ENCODE measurements at places on chromosomes 2 and 18.

- DNase-seq, result no peak
Measured at GRCh38 chr2:66994654-66995053, 402.5 kb upstream of the ETAA1 start.

DNA sequence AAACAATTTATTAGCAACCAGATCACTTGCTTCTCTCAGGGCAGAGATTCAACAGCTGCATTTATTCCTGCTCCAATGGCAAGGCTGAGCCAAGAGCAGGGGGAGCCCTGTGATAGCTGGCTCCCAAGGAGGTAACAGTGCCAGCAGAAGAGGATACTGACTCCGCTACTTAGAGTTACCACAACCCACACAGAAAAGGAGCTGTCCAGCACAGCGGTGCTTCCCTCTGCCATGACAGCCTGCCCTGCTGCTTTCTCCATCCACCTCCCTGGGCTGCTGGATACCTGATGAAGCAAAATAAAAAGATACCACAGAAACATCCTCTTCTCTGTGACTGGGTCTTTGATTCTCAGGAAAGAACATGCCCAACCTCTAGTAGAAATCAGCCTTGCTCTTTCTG is 467.2 kb downstream of the LRRTM4 start:
- no peak for DNase-seq

GRCh38 chr2:211741966-211742365 is 796.6 kb downstream of the ERBB4 start:
- DNase-seq, result no peak

DNA sequence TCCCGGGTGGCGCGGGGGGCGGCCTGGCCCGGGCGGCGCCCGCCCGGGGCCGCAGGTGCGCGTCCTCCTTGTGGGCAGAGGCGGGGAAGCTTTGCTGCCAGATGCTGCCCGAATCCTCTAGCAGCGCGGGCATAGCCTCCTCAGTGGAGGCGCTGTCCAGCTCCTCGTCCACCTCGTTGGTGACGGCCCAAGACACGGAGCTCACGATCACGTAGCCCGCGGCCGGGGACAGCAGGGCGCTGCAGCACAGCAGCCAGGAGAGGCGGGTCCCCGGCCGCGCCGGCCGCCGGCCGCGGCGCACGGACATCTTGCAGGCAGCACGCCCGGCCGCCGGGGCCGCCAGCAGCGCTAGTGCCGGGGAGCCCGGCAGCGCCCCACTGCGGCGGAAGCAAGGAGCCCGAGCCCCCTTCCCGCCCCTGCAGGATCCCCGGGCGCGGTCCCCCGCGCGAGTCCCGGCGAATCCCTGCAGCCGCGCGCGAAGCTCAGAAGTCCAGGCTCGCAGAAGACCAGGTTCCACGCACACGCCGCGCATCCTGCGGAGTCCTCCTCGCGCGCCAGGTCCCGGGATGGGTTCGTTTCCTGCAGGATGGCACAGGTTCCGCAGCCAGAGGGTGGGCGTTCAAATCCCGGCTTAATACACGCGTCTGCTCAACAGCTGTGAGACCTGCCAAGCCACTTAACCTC is at the start of gene CREG2:
CREG2 (minus strand) TSS at position 353 of the 684 bp plus-strand sequence; CDS start at position 307, 46 bp downstream.
- DNase-seq, result peak; percentile 69

- DNase-seq, result no peak
Measured at GRCh38 chr2:18403921-18404522, 156.4 kb downstream of the RDH14 start.

DNA sequence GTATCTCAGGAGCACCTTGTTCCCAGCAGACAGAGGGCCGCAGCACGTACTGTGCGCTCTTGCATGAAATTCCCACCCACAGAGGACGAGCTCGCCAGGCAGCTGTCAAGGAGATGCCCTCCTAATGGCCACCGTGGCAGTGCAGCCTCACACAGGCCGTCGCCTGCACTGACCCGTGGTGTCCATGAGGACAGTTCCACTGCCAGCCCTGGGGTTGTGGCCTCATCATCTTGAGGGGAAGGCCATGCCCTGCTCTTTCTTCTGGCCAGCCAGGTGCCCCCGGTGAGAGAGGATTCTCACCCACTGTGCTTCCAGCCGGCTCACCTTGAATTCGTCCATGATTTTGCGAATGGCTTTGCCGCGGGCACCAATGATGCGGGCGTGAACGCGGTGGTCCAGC is 42.0 kb downstream of the ANO7 start:
- no peak for DNase-seq

DNA sequence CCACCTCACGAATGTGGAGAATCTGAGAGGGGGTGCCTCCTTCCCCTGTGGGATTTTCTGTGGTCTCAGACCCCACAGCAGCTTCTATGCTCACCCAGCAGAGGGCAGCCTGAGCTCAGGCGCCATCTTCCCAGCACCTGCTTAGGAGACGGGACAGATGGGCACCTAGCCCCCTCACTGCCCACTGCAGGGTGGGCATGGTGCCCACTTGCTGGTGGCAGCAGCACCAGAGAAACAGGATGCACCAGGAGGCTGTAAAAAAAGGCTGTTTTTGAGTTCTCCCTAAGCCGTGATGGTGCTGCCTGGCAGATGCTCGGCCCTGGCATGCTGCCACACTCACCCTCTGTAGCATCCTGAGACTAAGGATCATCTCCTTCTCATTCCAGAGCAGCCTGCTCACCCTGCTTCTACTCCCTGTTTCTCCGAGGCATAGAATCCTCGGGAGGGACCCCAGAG is 19.1 kb upstream of the SLC20A1 start:
- DNase-seq, result peak; percentile 75

DNA sequence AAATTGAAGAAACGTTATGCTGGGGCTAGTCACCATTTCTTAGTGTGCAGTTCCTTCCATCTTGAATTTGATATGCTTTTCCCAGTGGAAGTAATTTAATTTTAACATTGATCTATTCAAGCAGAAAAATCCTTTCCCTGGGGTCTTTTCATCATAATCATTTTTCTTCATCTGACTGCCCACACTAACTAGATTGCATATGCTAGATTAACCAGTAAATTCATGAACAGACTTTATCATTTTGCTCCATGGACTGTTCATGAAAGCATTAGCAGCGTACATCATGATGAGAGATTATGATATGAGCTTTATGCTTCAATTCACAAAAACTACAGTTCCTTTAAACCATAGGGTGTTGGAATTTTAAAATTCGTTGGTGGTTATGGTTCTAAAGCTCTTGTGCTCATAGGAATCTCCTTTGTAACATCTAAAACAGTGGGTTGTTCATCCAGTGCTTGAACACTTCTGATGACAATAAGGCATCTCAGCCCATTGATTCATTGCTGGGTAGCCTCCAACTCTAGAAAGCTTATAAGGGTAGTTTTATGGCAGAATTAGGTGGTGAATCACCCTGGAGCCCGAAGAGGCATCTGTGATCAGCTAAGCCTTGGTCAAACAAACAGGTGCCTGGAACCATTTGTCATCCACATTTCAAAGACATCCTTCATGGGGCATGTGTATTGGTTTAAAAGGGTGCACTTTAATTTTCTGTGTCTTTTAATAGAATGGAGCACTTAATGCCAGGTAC is 77.2 kb upstream of the NDUFV2 start:
- DNase-seq, result no peak

DNA sequence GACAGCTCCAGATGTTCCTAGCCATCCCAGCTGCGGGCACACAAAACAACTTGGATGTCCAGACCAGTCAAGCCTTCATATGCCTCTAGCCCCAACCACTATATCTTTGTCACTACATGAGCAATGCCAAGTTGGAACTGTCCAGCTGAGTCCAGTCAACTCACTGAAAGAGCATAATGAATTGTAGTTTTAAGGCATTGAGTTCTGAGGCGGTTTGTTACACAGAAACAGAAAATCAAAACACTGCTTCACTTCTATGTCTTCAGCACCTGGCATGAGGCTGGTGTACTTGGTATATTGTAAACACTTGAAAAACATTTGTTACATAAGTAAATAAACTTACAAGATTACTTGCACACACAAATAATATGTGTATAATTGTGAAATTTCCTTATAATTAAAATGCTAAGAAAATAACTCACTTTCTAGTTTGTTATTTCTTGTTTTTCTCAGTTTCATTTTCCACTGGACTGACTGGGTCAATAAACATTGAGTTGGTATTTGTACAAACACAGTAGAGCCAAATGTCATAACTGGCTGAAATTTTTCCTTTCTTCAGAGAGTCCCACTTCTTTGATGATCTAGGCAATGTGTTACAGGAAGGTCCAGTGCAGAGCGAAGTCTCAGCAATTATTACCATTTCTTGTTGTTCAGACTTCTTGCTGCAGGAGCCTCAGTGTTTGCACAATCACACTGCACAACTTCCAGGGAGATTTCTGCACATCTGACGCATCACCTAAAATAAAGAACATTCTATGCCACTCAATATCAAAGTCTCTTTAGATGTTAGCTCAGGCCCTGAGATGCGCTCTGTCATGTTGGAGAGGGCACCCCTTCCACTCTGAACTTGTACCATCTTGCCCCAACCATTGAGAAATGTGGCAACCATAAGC is 38.2 kb upstream of the DPP4 start:
- DNase-seq, result no peak

- no peak for DNase-seq
Measured at GRCh38 chr18:50231621-50232020, 34.7 kb downstream of the CFAP53 start.

DNA sequence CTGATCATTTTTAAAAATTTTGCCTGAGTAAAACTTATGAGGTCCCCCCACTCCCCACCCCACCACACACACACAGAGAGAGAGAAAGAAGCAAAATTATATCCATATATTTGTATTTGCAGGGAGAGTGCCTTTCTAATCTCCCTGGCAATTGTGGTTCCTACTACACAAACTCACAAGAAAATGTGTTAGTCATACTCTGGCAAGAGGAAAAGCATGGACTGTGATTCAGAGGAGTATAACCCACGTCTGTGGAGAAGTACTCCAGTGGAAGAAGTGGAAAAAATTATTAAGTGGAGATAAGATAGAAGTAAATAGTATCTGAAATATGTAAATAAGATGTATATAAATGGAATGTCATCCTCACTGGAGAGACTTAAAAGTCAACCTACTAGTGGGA is 114.0 kb downstream of the DSEL start:
- DNase-seq, result no peak

GRCh38 chr2:206176121-206176520 is 16.4 kb downstream of the EEF1B2 start:
- DNase-seq, result no peak

DNA sequence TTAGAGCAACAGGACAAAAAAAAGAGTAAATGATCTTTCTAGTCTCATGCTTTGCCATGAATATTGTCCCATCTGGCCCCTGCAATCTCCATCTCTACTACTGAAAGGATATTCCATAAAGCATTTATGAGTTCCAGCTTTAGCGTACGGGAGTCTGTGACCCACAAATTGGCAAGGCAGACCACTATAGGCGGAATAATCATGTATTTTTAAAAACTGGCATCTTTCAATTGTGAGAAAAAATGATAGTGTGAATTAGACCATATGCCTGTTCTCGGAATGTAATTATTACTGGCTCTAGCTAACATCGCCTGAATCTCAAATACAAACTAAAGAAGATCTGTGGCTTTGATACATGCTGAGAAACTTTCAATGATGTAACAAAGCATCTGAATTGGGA is 738.1 kb upstream of the NXPH2 start:
- no peak for DNase-seq

GRCh38 chr2:121911036-121911435 is 155.6 kb downstream of the TSN start:
- no peak for DNase-seq

GRCh38 chr2:130835766-130836015 is 1.0 kb upstream of the ARHGEF4 start:
- DNase-seq, result no peak

DNA sequence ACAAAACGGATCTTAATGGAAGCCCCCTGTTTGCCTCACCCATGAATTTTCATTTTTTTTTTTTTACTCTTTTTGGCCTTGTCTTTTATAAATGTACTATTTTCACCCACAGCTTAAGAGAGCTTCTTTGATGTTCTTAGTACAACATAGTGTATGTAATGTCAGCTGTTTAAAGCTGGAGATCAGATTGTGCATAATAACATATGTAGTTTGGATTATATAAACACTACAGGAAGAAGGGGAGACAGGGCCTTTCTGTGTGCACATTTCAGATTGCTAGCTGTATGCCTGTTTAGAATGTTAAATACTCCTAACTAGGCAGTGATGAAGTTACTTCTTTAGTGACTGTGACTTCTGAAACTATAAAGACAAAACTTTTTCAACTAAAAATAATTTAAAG is 2.1 kb upstream of the TANC1 start:
- DNase-seq, result no peak

DNA sequence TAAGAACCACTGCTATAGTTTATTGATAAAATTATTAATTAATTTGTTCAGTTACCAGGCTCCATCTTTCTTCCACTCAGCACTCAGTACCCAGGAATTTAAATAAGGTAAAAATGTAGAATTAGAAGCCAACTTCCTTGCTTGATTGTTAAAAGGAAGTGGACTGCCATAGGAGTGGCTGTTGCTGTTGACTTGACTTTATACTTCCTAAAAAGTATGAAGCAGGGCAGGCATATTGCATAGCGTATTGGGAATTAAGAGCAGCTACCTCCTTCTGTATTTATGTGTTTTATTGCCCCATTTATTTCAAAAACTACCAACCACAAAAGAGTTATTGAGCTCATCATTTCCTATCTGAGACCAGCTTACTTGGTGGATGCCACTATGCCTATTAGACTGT is 27.9 kb downstream of the PSMD1 start:
- DNase-seq, result no peak

DNA sequence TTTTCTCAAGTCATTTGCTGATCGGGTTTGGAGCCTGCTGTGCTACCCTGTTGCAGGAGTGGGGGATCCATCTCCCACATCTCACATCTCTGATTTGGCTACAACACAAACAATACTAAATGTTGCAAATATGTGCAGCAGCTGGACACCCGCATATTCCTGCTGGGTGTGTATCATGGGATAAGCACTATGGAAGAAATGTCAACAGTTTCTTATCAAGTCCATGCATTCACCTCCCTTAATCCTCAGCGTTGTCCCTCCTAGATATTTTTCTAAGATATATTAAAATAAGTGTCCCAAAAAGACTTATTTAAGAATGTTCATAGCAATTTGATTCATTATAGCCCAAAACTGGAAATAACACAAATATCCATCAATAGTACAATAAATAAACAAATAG is 303.7 kb downstream of the TRIB2 start:
- DNase-seq, result no peak

DNA sequence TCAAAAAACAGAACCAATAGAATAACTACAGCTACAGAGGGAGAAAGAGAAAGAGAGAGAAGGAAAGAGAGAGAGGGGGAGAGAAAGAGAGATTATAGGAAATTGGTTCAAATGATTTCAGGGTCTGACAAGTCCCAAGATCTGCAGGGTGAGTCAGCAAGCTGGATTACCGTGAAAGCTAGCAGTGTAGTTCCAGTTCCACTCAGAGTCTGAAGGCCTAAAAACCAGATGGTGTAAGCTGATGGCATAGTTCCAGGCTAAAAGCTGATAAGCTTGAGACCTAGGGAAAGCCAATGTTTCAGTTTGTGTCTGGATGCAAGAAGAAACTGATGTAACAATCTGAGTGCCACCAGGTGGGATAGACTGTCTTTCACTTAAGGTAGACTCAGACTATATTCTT is 397.7 kb downstream of the TRIB2 start:
- no peak for DNase-seq

Data from activated CD4-positive, alpha-beta memory T cell treated with anti-CD3 and anti-CD28 coated beads, Interleukin-2, amount 10 ng/mL, durations not matched to agents 7 days and 5 days (primary cell).